ENCODE measurements at places on chromosomes 2 and 18.

GRCh38 chr2:12428324-12428723, 288.4 kb upstream of the TRIB2 start:
- no peak for DNase-seq

GRCh38 chr2:23065210-23065609, 319.8 kb upstream of the KLHL29 start:
- no peak for DNase-seq

DNA sequence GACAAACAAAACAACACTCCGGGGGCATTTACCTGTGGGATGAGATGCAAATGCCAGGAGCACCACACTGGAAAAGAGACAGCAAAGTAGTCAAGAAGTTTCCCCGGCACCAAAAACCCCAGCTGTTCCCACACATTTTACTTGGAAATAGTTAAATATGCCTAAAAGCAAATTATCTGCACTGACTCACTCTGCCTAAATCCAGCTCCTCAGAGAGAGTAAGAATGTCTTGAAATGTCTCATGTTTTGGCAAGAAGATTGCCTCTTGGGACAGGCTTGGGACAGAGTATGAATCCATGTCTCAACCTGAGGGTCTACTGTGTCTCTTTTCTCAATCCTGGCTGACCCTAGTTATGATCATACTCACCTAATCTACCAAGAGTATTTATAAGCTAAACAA, 87.5 kb upstream of the RIOK3 start:
- peak; percentile 45 for DNase-seq

- DNase-seq, result no peak
These were observed 39.1 kb upstream of the MAP4K4 start for GRCh38 chr2:101658387-101658786.

DNA sequence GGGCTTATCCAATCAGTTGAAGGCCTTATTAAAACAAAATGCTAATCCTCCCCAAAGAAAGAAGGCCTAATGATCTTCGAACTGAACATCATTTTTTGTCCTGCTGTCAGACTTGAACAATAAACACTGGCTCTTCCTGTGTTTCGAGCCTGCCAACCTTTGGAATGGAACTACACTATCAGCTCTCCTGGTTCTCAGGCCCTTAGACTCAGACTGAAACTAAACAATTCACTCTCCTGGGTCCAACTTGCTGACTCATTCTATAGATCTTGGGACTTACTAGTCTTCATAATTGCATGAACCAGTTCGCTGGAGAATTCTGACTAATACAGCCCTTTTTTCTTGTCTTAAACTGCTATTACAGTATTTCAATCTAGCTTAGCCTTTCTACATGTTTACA, 235.2 kb downstream of the LNPK start:
- no peak for DNase-seq

GRCh38 chr2:136510244-136510643, 255.1 kb upstream of the THSD7B start:
- no peak for DNase-seq

All from skeletal muscle cell (primary cell).